Hematopoietic multipotent progenitor cell treated with erythropoietin and hydrocortisone succinate and interleukin-3 and kit ligand, for 4 days (in vitro differentiated cells): ENCODE measurements at places on chromosomes 3 and 15.
A peak's percentile ranks its signal among the peaks of the same experiment; 100 is the strongest.

GRCh38 chr3:188674595-188674994, 497.2 kb upstream of the TPRG1 start:
- DNase-seq, result no peak

- DNase-seq, result no peak
Measured at GRCh38 chr3:123129532-123129931, 62.7 kb downstream of the PDIA5 start.

DNA sequence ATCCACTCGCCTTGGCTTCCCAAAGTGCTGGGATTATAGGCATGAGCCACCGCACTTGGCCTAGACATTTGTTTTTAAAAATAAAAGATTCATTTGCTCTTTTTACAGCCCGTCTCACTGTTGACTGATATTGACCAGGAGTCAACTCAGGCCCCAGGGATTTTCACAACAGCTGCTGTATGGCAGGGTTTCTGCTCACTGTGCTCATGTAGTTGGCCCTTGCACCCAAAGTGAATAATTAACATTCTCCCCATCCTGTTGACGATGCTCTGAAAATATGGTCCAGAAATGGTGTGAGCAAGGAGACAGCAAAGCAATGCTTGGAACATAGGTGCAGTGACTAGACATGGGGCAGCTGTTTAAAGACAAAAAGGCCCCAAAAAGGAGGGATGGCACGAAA, 2.9 kb upstream of the CCR5 start:
- DNase-seq, result no peak

DNA sequence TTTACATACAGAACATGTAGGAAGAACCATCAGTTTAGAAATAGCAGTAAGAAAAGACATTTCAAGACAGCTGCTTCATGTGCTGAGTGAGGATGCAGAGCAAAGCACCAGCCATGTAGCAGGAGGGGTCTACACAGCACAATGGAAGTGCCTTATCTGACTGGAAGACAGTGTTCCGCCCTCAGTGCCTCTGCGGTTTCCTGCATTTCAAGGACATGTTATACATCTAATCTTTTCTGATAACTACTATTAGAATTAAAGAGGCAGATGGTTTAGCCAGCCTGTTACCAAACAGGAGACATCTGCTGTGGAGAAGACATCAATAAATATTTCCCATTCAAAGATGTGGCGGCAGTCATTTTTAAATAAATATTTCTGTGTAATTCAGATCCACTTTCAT, 10.6 kb downstream of the LSG1 start:
- peak; percentile 94 for DNase-seq

- DNase-seq, result no peak
Measured at GRCh38 chr15:71114066-71114680, 1.1 kb upstream of the THSD4 start.

- no peak for DNase-seq
Measured at GRCh38 chr3:2790266-2790815, 319.8 kb downstream of the IL5RA start.

- no peak for DNase-seq
Measured at GRCh38 chr3:9041626-9042025, 78.4 kb upstream of the RAD18 start.

- DNase-seq, result no peak
Measured at GRCh38 chr15:72057548-72058091, 60.3 kb downstream of the MYO9A start.

DNA sequence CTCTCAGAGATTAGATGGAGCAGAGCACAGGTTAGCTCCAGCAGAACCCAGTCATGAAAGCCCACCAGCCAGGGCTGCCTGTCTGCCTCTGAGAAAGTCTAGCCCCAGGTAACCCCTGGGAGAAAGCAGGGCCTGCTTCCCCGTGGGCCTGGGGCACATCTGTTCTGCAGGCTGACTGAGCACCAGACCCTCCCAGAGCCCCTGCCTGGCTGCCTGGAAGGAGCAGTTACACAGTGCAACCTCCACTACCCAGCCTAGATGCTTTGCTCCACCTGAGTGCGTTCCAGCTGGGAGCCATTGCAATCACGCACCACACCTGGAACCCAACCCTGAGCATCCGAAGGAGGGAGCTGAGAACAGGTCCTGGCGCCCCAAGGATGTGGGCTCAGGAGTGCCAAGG, 24.7 kb upstream of the OR5K4 start:
- no peak for DNase-seq

- no peak for DNase-seq
Measured at GRCh38 chr3:188269040-188269439, 115.1 kb downstream of the LPP start.

DNA sequence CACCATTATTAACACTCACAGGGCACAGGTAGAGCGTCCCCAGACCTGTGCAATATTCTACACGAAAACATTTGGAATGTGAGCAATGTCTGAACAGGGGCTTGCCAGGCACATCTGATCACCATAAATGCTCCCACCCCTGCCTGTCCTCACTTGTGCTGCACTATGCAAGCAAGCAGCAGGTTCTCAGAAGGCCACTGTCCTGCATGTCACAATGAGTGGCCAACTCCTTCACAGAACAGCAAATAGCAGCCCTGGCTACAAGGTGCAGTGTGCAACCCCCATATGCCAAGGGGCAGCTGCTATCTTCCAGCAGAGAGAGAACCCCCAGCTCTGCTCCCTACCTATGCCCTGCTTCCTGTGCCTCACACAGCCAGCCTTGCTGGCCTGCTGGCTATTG, 32.6 kb downstream of the SEC22C start:
- no peak for DNase-seq

DNA sequence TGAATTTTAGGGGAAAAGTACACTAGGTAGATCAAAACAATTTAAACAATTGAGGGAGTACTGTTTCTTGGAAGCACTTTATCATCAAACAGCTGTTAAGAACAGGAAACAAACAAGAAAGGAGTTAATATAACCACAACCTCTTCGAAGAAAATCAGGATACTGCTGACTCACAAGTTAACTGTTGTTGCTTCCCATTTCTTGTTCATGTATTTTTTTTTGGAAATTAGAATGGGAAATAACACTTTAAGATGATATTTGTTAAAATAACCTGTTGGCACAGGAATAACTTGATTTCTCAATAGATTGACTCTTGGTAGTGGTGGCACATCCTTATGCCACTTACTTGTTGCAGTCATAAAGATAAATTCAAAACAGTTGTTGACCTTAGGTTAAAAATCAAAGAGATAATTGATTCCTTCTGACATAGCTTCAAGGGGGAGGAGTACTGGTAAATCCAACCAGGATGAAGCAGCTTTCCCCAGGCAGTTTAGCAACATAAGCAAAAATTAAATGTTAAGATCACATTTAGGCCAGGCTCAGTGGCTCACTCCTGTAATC, 3.3 kb downstream of the BNIP2 start:
- DNase-seq, result peak; percentile 72

DNA sequence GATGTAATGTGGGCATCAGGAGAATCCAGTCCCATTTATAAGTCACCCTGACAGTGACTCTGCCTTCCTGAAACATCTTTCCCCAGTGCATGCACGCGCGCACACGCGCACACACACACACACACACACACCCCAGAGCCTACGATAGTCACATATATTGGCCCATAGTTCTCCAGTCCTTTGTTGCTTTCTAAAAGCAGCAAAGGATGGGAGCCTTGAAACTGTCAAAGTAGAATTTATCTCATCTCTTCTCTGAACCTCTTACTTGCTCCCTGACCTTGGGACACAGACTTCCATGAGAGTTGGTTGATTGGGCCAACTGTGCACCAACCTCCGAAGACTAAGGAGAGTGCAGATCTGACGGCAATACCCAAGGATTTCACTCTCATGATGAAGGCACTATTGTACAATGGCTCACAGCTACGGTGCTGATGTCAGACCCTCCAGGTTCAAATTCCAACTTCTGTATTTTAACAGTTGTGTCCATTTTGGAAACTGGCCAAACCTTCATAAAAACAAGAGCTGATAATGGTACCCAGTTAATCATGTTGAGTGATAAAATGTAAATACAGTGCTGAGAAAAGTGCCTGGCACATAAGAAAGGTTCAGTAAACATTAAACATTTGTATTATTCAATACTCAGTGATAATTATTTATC, 8.3 kb downstream of the CPA3 start:
- DNase-seq, result peak; percentile 59

DNA sequence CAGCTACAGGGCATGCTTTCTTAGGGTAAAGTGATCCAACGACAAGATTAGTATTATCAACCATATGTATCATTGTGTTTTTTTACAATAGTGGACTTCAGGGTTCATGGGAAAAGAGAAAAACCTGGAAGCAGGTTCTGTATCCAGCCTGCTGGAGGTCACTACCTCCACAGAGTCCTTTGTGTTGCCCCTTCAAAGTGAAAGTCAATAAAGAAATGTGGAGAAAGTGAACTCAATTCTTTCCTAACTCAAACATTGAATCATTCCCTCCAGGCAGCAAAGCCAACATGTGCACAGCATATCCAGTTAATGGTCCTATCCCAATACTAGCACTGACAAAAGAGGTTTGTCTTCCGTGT, 45.4 kb downstream of the FGF7 start:
- DNase-seq, result no peak

GRCh38 chr3:81790117-81790516, 28.7 kb upstream of the GBE1 start:
- DNase-seq, result no peak

GRCh38 chr3:49779358-49780079, 6.8 kb downstream of the IP6K1 start:
- no peak for DNase-seq

GRCh38 chr3:115351193-115351592, 204.1 kb upstream of the ZBTB20 start:
- no peak for DNase-seq

DNA sequence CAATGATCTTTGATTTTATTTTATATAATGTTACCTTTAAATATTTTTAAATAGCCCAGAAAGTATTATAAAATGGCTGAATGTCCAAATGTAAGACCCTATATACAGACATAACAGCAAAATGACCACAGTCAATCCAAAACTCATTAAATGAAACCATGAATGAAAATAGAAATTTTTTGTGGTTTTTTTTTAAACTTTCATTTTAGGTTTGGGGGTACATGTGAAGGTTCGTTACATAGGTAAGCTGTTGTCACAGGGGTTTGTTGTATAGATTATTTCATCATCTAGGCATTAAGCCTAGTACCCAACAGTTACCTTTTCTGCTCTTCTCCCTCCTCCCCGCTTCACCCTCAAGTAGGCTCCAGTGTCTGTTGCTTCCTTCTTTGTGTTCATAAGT, 108.8 kb downstream of the FAIM start:
- DNase-seq, result no peak

DNA sequence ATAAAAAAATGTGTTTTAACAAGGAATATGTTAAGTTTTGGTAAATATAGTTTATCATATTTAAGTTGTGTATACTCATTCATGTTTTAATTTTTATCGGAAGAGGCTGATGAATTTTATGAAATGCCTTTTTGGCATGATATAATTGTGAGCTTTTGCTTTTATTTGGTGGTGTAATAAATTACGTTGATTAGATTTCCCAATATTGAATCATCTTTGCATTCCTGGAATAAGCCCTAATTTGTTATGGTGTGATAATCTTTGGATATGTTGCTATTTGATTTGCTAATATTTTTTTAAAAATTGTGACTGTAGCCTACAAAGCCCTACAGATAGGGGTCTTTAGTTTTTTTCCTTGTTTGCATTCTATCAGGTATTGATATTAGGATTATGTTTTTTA, 107.4 kb downstream of the IGF1R start:
- no peak for DNase-seq

DNA sequence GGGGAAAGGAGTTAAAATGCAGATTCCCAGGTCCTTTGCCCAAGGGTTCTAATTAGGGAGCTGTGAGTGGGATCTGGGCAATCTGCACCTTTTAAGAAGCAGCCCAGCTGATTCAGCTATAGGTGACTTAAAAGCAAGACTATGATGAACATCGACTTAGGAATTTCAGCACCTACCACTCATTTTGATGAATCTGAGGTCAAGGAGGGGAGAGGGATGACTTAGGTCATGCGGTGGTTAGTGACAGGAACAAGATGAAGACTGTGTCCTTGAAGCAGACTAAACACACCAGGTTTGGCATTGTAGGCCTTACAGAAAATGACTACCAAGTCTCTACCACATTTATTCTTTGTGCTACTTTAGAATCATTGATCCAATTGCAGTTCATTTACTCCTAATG, 196.3 kb downstream of the DTWD1 start:
- no peak for DNase-seq

GRCh38 chr15:59304034-59304795, 68.5 kb downstream of the MYO1E start:
- DNase-seq, result no peak

GRCh38 chr15:59372352-59373211, at the start of gene MYO1E:
TSS of gene MYO1E (minus strand) at chr15:59372871. CDS start at chr15:59372500, 371 bp downstream.
- DNase-seq, result peak; percentile 84

DNA sequence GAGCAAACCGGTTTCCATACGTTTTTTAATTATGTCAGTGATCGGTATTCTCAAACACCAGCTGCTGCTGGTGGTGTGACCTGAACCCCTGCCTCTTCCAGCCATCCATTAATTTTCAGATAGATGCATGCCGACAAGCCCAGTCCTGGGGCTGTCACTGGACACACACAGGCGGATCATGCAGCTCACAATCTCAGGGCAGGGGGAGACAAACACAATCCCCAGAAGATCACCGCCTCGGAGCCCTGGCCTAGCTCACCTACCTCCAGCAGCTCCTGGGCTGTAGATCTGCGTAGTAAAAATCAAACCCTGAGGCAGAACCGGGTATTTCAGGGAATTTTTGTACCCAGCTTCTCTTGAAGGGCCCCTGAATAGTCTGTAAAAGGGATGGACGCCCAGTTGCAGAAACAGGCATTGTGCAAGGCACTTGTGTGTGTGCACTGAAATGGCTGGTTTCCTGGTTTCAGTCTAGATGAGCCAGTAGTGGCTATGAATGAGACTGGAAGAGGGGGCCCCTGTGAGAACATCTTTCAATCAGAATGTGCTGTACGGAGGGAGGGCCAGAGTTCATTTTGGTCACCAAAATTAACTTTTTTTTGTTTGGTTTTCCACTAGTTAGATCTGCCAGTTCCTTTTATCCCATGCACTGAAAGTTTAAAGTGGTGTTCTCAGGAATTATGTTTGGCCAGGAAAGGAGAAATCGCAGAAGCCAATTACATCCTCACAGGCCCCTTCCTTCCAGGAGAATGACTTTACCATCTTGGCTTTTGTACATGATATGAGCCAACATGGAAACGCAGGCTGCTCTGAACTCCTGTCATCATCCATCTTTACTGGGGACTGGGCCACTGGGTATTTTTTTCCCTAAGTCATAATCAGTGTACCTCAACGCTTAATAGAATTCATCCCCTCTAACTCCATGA, 55.0 kb upstream of the RPL32 start:
- peak; percentile 38 for DNase-seq
